Right ventricle myocardium inferior (tissue), 1 donor: ENCODE measurements at places on chromosomes 16 and 17.

- DNase-seq, result peak; percentile 92
These were observed 26.3 kb downstream of the ARHGAP23 start for GRCh38 chr17:38454532-38454931.

GRCh38 chr17:51231999-51232398 is 27.9 kb downstream of the MBTD1 start:
- no peak for DNase-seq

DNA sequence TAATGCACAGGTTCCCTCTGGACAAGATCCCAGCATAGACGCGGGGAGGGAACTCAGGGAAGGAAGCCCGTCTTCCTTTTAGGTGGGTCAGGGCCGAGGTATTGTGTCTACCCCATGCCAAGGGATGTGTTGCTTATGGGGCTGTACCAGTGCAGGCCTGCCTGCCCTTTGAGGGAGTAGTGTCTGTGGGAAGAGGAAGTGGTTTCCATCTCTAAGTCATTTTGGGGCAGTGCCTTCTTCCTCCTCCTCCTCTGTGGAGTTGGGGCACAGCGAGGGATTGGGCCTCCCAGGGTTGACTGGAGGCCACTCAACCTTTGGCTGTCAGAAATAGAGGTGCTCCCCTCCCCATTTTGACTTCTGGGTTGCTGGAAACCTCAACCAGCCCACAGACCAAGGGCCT is 26.5 kb downstream of the GJD3 start:
- peak; percentile 73 for DNase-seq

DNA sequence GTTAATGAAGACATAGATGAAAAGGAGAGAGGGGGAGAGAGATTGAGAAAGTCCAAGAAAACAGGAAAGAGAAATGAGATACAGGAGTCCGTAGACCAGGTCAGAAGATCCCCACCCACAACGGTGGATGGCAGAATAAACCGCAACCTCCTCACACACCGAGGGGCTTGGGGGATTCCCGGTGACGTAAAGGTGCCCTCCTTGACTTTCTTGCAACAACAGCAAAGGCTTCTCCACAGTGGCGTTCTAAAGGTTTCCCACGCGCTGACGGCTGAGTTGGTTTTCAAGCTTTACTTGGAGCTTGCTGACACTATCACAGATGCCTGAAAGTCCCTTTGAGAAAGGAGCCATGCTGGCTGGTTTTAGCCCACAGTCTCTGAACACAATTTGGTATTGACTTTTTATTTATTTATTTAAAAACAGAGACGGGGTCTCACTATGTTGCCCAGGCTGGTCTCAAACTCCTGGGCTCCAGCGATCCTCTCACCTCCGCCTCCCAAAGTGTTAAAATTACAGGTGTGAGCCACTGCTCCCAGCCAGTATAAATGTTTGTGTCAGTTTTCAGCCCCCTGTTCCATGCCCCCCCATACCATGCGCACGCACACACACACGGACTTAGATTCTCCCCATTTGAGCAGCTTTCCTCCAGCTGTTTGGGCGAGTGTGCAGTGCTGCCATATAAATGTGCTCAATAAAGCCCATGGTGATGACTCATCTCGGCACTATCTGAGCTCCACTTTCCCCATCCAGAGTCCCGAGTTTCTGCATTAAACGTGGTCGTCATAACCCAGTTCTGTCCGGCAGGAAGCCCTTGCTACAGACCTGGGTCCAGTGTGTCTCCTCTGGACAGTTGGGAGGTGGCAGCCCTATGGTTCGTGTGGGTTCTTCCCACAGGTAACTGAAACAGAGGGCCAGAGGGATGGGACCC is 33.0 kb upstream of the SEC14L1 start:
- DNase-seq, result no peak

GRCh38 chr17:28370035-28370743 is at the start of gene VTN:
Gene VTN (minus strand): TSS chr17:28370307. CDS start chr17:28370203, 104 bp downstream.
- no peak for DNase-seq

DNA sequence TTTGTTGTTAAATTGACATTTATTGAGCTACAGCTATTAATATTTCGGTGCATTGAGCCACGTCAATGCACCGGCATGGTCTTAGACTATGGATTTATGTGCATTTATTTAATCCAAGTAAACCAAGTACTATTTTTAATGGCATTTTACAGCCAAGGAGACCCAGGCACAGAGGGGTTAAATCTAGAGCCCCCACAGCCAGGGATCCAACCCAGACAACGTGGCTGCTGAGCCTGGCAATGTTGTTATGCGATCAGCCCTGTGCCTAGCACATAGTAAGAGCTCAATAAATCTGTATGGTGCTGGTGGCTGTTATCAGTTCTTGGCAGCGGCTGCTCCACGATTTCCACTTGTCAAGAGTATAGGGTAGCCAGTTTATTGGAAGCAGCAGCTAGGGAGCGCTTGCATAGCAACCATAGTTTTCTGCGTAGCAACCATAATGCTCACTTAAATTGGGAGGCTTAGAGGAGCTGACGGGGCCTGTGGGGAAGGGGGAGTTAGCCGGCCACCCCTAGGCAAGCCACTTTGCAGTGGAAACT is 541 bp upstream of the RBBP6 start:
- DNase-seq, result peak; percentile 73

- no peak for DNase-seq
These were observed 62.6 kb downstream of the BANP start for GRCh38 chr16:88013766-88014251.

DNA sequence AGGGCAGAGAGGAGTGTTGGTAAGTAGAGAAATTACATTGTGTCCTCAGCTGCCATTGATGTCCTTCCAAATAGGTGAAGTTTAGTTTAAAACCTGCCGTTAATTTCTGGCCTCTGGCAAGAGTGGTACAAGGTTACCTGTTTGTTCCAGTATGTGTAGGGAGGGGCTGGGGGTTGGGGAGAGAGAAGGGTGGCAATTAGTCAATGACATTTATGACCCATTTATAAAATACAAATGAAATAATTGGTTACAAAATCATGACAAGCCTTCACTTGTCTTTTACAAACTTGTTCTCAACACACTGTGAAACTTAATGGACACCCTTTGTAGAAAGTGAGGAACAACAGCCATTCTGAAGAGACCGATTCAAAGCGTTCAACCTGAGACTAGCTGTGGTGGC is 281.0 kb downstream of the FTO start:
- DNase-seq, result no peak

- DNase-seq, result no peak
These were observed 8.9 kb downstream of the CORO6 start for GRCh38 chr17:29613856-29614255.

GRCh38 chr16:87984632-87985267 is 33.5 kb downstream of the BANP start:
- DNase-seq, result no peak

DNA sequence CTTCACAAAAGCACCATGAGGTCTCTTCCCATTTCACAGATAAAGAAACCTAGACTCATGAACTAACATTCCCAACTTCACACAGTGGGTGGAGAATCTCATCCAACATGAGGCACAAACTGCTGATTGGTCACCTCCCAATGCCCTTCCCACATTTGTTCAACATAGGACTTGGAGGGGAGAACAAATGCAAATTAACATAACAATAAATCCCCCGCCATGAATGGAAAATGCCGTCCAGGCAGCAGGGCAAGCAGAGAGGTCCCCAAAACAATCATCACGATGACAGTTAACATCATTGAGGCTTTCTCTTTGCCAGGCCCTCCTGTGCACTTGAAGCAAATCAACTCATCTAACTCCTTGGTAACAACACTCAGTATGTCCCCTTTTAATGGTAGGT is 185.3 kb downstream of the TMEM132E start:
- no peak for DNase-seq
